Heart left ventricle (tissue), 16 donors: ENCODE measurements at places on chromosomes 16 and 17. TPM values are rescaled to one million over a fixed set of nuclear protein-coding genes. Genes with fewer than 3 reads are reported as not detected.

Gene CCL3
- total RNA-seq, result 22.5 TPM

Gene LPCAT2
- 4.1 TPM for total RNA-seq

Gene RPRML
- not detected for total RNA-seq

Gene HIRIP3
- 16.3 TPM for total RNA-seq

Gene ITGAE
- total RNA-seq, result 14.5 TPM

Gene EPN2
- total RNA-seq, result 64.9 TPM

Gene PAFAH1B1
- total RNA-seq, result 118 TPM

Gene UTS2R
- 0.58 TPM for total RNA-seq

Gene GPR179
- total RNA-seq, result not detected

Gene C1QTNF1
- total RNA-seq, result 393 TPM

DNA sequence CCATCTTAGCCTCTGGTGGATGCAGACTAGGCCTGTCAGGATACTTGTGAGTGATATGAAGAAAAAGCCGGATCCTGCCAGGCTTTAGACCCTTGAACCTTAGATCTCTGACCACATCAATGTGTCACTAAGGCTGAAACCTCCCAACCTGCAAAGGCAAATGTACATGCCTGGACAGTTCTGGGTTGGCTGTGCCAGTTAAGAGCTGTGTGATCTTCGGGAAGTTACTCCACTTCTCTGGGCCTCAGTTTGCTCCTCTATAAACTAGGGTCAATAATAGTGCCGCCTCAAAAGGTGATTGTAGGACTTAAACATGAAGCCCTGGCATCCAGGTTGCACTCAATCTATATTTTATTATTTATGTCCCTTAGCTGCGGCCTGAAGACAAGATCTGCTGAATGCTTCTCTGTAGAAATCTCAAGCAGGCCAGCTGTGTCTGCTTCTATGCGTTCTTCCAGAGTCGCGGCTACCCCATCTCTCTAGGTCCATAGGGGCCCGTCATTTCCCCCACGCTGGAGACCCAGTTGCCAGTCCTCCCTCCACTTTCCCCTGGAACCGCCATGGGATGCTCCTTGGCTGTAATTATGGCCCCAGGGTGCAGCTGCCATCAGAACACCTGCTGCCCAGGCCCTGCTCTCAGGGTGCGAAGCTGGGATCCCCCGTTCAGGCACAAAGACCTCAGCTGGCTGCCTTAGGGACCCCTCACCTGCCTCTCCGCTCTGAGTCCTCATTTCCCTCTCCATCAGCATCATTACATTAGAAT lies 50.2 kb downstream of the AKAP1 start:
- H3K4me1 ChIP-seq, result no peaks in the 10 kb centered on the region
- H3K27me3 ChIP-seq, result no peaks in the 10 kb centered on the region
- no peak overlapping the region for H3K27ac ChIP-seq
- no peak for DNase-seq

GRCh38 chr17:83173914-83174361 lies 94.5 kb downstream of the METRNL start:
- no peak for DNase-seq
- H3K27me3 ChIP-seq, result no peaks in the 10 kb centered on the region
- H3K36me3 ChIP-seq, result no peaks in the 10 kb centered on the region
- no peak overlapping the region for H3K27ac ChIP-seq
- no peaks in the 10 kb centered on the region for H3K4me1 ChIP-seq

GRCh38 chr16:10495031-10495345 lies 85.4 kb downstream of the EMP2 start:
- no peaks in the 10 kb centered on the region for H3K36me3 ChIP-seq
- no peak for DNase-seq
- H3K4me3 ChIP-seq, result no peak overlapping the region

GRCh38 chr16:88807626-88808453 lies 3.9 kb downstream of the APRT start:
- no peak overlapping the region for H3K4me3 ChIP-seq
- H3K4me1 ChIP-seq, result peaks cover 22% of the 10 kb centered on the region
- no peak for DNase-seq
- no peaks in the 10 kb centered on the region for H3K27me3 ChIP-seq
- peaks cover 4% of the 10 kb centered on the region for H3K36me3 ChIP-seq
- no peak overlapping the region for H3K27ac ChIP-seq

GRCh38 chr16:728131-728889 lies 1.4 kb downstream of the HAGHL start:
- H3K4me3 ChIP-seq, result peak overlapping the region; percentile 53
- peaks cover 16% of the 10 kb centered on the region for H3K4me1 ChIP-seq
- no peaks in the 10 kb centered on the region for H3K27me3 ChIP-seq
- peak; percentile 70 for DNase-seq
- no peak overlapping the region for H3K27ac ChIP-seq

DNA sequence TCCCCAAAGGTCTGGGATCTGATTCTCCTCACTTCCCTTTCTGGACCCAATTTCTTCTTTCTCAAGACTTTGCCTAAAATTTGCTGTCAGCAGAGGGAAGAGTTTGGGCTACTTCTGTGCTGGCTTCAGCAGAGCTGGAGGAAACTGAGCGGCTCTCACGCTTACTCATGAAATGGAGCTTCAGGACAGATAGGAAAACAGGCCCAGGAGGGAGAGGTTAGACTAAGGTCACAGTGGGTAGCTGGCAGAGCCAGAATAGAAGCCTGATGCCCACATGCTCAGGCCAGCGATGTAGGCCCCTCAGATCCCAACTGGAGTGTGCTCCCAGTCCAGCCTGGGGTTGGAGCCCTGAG lies 593 bp downstream of the SLC38A7 start:
- H3K4me1 ChIP-seq, result peaks cover 27% of the 10 kb centered on the region
- DNase-seq, result peak; percentile 19
- peak overlapping the region; percentile 97 for H3K4me3 ChIP-seq
- peaks cover 12% of the 10 kb centered on the region for H3K36me3 ChIP-seq
- no peaks in the 10 kb centered on the region for H3K27me3 ChIP-seq

GRCh38 chr16:29806099-29806579 lies at the start of gene MAZ:
Gene MAZ (plus strand): TSS chr16:29806529. CDS start chr16:29806702, 173 bp downstream.
- peaks cover 27% of the 10 kb centered on the region for H3K36me3 ChIP-seq
- H3K27me3 ChIP-seq, result no peaks in the 10 kb centered on the region
- H3K27ac ChIP-seq, result peak within 1 kb of the TSS; percentile 99
- no peak for DNase-seq
- H3K4me3 ChIP-seq, result peak within 1 kb of the TSS; percentile 90

DNA sequence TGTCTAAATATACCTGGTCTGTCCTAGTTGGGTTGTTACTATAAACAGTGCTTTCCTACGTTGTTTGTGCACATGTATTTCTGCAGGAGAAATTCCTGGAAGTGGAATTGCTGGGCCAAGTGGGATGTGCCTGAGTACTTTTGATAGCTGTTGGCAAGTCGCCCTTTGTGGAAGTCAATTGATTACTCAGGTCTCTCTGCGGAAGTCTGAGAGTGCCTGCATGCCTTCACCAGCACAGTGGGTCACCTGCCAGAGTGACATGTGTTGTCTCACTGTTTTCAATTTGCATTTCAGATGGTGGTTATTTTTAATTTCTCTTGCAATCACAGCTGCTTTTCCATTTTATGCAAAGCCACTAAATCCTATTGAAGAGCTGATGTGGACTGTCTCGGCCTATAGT lies 2.3 kb upstream of the MVD start:
- H3K27ac ChIP-seq, result peak overlapping the region; percentile 11
- no peaks in the 10 kb centered on the region for H3K27me3 ChIP-seq
- DNase-seq, result peak; percentile 55
- peaks cover 27% of the 10 kb centered on the region for H3K4me1 ChIP-seq
